ENCODE measurements at places on chromosomes 3 and 15.

DNA sequence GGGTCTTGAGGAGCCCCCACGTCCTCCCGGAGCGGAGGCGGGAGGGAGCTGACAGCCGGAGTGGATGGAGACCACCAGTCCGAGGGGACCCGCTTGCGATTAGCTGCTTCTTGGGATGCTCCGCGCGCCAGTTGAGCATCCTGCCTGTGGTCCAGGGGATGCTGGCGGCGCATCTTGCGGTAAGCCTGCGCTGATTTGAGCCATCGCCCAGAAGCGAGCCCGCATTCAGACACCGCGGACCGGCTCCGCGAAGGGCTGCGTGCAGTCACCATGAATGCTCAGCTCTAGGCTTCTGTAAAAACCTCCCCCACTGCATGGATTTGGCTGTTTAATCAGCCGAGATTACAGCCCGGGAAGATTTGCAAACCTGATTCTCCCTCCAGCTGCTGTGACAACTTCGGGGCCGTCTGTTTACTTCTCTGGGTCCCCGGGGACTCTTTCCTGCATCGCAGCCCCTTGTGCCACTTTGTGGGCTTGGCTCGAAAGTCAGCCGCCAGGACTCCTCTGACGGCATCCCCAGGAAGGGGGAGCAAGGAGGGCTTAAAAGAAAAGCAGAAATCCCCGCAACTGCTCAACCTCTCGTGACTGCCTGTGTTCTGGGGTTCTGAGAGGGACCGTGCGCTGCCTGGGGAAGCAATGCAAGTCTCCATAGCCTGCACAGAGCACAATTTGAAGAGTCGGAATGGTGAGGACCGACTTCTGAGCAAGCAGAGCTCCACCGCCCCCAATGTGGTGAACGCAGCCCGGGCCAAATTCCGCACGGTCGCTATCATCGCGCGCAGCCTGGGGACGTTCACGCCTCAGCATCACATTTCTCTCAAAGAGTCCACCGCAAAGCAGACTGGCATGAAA is 171.1 kb downstream of the KCNAB1 start:
- no peak for DNase-seq

DNA sequence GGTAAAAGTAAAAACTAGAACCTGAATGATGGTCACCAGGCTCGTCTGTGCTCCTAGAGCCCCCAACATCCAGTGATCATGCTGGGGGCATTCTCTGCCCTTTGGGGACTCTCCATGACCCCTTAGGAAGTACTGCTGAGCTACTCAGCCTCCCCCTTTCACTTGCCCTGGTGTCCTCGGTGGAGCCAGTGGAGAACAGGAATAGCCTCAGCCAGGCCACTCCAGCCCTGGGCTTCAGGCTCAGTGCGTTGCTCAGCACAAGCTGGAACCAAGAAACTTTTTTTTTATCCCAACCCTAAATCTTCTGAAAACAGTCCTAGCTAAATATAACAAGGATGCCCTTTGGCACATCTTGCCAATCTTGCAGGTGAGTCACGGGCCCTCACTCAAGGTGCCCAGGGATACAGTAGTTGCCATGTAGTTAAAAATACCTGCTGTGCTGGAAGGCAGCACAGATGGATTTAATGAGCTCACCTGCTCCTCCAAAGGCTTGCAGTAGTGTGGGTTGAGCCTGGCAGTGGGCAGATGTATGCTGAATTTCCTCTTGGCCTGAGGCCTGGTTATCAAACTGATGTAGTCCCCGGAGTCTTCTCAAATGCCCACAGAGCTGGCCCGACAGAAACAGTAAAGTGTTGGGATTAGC is 46.9 kb upstream of the TMEM158 start:
- no peak for DNase-seq

GRCh38 chr3:18044971-18045880 is 302.8 kb upstream of the TBC1D5 start:
- no peak for DNase-seq

GRCh38 chr3:15097891-15098290 is 1.1 kb downstream of the RBSN start:
- no peak for DNase-seq

DNA sequence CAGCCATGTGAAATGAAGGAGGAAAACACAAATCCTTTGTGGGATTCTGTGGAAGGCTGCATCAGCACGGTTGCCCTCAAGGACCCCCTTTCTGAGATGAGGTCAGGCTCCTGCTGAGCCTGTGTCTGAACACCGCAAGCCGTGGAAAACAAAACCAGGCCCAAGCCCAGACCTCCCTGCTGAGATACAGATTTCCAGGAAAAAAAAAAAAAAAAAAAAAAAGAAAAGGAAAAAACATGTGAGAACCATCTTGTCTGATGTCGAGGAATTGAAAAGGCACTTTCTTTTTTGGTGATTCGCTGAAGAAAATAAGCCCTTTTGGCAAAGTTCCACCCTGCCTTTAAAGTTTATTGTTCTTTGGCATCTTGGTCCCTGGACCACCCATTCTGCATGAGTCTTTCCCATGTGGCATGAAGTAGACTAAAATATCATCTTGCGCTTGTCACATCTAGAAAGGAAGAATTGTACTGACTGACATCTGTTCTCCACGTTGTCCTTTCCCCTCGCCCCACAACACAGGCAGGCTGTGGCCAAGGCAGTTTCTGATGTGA is 117.6 kb downstream of the CHST2 start:
- no peak for DNase-seq

GRCh38 chr3:187896646-187897045 is 151.4 kb upstream of the BCL6 start:
- no peak for DNase-seq

DNA sequence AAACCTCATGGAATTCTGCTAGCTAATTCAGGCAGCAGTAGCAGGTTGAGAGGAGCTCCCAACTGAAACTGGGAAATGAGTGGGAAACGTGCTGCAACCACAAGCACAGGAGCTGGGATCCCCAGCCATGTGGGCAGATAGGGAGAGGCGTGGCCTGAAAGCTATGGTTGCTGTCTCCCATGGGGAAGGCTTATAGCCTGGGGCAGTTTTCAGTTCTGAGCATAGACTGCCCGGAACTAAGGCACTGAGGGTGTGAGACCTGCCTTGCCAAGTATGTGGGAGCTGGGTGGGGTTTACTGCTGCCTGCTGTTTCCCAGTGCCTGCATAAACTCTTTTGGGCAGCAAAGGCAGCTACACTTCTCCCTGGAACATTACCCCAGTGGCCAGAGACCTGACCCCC is 229.5 kb downstream of the TUSC7 start:
- no peak for DNase-seq

- no peak for DNase-seq
These were observed 686.2 kb upstream of the NR2F2 start for GRCh38 chr15:95644100-95644875.

- DNase-seq, result no peak
These were observed 52.4 kb downstream of the GASK1A start for GRCh38 chr3:43031485-43031884.

- no peak for DNase-seq
These were observed 9.3 kb downstream of the RFTN1 start for GRCh38 chr3:16504242-16504641.

- no peak for DNase-seq
These were observed 41.1 kb downstream of the LARP6 start for GRCh38 chr15:70812827-70813364.

DNA sequence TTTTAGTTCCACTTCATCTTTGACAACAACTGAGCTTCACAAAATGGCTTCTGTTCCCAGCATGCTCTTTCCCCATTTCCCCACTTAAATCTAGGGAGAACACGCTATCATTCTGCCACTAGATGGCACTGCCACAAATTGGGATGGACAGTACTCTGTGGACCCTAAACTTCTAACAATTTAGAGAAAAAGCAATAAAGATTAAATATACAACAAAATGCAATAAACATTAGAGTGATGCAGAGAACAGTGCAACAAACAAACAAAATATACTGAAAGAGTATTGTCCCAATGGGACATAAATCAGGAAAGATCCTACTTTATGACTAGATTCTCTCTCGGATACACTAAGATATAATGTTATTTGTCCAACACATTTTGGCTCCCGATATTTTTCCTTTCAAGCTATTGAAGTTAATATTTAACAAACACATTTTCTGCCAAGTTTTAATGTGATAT is 169.7 kb upstream of the TMCO5A start:
- DNase-seq, result peak; percentile 2

DNA sequence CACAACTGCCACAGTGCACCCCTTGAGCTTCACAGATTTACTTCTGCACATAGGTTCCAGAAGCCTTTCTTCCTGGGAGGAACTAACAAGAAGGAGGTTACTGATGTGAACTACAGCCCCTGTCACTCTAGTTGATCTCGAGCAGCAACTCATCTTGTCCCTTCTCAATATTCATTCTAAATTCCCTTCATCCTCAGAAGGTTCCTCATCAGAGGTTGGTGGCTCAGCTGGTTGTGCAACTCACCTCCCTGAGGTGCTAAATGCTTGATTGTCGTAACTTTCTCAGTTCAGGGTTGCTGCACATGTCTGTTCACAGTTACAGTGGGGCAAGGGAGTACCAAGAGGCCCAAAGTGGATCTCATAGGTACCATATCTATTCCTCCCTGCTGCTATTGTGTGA is 5.7 kb upstream of the A4GNT start:
- DNase-seq, result no peak

DNA sequence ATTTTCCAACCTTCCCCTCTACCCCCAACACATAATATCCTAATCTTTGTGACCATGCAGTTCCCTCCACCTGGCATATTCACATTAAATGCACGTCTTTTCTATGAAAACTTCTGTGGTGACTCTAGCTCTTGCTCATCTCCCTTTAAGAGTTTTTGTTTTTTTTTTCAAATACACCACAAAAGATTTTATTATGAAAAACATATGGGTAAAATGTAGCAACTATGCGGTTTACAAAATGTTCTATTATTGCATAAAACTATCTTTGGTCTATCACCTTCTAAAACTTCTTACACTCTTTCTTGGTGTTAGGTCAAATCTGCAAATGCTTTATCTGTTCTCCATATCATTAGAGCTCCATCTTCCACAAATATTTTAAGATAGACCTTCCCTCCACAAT is 38.6 kb upstream of the ADGRG7 start:
- DNase-seq, result no peak

DNA sequence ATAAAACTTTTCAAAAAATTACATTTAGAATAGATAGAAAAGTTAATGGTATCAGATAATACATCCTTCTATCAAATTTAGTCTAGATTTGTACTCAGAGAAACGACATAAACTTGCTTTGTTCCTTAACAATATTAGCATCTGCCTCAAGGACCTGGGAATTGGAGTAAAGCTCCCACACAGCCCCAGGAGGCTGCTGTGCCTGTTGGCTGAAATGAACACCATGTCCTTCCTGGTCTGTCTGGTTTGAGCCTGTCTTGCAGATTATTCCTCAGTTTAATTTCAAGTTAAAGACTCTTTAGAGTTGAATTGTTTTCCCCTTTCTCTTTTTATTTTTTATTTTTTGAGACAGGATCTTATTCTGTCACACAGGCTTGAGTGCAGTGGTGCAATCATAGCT is 19.4 kb downstream of the GNB5 start:
- DNase-seq, result no peak

- no peak for DNase-seq
These were observed 487.5 kb downstream of the GABRG3 start for GRCh38 chr15:27458345-27459084.

- no peak for DNase-seq
These were observed 151.7 kb upstream of the KCNMB2 start for GRCh38 chr3:178384321-178385230.

- DNase-seq, result no peak
These were observed 88.9 kb upstream of the OSBPL11 start for GRCh38 chr3:125684199-125684598.

GRCh38 chr3:137099364-137100219 is 141.8 kb downstream of the IL20RB start:
- no peak for DNase-seq

DNA sequence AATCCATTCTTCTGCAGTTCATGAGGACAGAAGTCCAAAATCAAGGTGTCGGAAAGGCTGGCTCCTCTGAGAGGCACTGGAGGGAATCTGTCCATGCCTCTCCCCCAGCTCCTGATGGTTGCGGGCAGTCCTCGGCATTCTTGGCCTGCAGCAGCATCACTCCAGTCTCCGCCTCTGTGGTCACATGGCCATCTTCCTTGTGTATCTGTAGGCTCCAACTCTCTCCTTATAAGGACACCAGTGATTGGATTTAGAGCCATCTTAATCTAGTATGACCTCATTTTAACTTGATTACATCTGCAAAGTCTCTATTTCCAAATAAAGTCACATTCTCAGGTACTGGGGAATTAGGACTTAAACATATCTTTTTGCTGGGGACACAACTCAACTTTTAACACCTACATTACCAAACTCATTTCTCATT is 56.0 kb upstream of the FLNB start:
- DNase-seq, result no peak

DNA sequence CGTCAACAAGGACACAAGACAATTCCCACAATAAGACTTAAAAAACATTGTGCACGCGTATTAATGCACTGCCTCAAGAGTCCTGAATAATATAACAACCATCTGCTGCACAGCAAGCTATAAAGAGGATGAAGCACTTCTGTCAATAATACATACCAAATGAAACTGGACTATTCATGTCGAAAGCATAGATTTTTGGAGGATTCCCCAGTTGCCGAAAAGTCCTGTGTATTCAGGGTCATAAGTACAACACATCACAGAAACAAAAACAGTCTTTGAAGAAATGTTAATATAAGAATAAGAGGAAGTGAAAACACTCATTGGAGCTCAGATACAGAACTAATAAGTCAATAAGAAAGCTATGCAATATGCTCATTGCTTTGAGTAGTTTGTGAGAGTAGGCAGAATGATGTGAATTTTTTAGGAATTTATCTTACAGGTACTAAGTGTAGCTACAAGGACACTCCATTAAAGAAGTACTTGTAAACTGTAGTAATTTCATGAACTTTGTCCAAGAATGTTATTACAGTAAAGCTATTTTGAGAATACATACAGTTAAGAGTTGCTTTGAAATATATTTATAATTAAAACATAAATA is 31.6 kb downstream of the CBLB start:
- DNase-seq, result no peak

GRCh38 chr3:27431116-27431515 is 53.1 kb downstream of the SLC4A7 start:
- DNase-seq, result no peak

DNA sequence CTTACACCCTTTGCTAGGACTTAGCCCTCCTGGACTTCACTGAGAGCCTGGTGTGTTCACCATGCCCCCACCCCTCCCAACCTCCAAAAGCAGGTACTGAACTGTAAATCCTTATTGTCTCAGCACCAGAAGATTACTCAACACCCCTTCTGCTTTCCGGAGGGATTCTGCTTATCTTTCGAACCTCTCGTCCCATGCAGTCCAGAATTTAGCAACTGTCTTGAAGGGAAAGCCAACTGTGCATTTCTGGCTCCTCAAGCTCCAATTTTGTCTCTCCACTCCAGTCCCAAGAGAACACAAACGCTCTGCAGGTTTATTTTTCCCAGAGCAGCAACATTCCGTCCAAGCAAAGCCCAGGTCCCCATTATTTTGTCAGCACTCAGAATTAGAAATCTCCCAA is 49.6 kb downstream of the RFTN1 start:
- DNase-seq, result no peak

GRCh38 chr3:16837602-16838001 is 47.2 kb upstream of the PLCL2 start:
- no peak for DNase-seq

- no peak for DNase-seq
These were observed 66.8 kb upstream of the PCSK6 start for GRCh38 chr15:101556273-101556672.

- DNase-seq, result no peak
These were observed 8.3 kb upstream of the MLF1 start for GRCh38 chr3:158562674-158563073.

Data from stimulated activated CD4-positive, alpha-beta T cell treated with anti-CD3 and anti-CD28 coated beads, TNF-alpha, amount 100 ng/mL, for 24 hours (primary cell).